Muscle of back (tissue), 13 donors: ENCODE measurements at places on chromosomes 2 and 18. TPM values are rescaled to one million over a fixed set of nuclear protein-coding genes. Genes with fewer than 3 reads are reported as not detected.

GRCh38 chr2:62265106-62265505 lies 69.2 kb downstream of the B3GNT2 start:
- DNase-seq = no peak

DNA sequence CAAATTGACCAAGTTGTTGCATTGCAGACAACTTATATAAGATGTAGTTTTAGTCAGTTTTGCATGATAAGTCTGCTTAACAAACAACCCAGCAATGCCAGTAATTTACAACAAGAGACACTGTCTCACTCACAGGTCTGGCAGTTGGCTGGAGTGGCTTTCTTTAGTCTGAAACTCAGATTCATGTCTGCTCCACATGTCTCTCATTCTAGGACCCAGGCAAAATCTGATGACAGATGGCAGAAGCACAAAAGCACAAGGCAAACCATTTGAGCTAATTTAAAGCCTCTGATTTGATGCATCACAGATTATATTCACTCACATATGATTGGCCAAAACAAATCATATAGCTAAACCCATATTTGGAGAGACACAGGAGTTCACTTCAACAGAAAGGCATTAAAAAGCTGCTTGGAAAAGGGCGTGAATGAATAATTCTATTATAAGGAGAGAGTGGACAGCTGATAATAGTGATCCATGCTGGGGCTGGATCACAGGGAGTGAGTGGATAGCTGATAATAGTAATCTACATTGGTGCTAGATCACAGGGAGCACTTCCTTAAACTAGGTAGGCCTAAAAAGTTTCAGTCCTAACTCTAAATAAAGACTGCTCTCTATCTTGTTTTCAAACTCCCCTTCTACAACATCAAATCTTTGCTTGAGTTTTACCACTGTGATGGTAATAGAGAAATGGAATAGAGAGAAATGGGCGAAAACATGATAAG lies 593.2 kb upstream of the ZNF804A start:
- no peak for DNase-seq

DNA sequence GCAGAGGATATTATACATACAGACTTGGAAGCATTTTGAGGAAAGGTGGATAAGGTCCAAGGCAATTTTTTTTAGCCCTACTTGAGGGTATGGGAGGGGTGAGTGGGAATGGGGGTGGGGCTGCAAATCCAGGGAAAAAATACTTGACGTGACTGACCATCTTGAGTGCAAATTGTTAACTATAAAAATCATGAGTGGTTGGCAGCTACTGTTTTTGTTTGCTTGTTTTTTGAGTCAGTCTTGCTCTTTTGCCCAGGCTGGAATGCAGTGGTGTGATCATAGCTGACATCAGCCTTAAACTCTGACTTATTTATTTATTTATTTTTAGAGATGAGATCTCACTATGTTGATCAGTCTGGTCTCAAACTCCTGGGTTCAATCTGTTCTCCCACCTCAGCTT lies 458.8 kb downstream of the PIK3C3 start:
- DNase-seq = no peak

DNA sequence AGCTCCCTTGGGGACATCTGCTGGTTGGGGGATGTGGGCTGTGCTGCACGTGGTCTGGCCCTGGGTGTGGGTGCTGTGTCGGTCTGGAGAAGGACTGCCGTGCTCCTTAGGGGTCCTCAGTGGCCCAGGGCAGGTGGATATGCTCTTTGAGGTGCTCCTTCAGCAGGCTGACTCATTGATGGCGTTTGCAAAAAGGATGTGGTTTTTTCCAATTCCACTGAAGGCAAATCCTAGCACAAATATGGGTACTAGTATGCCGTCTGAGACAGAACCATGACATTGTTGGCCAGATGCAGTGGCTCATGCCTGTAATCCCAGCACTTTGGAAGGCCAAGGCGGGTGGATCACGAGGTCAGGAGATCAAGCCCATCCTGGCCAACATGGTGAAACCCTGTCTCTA lies 3.3 kb downstream of the PPP1R7 start:
- no peak for DNase-seq

- DNase-seq = no peak
These were observed 239.0 kb upstream of the MMADHC start for GRCh38 chr2:149826471-149827125.

GRCh38 chr2:85674417-85674816 lies 6.4 kb upstream of the SFTPB start:
- DNase-seq = no peak

DRC1 gene
- polyA plus RNA-seq = 0.10 TPM

- DNase-seq = no peak
These were observed 173.6 kb downstream of the ANKRD30B start for GRCh38 chr18:14921547-14921946.

HOXD11 gene
- polyA plus RNA-seq = not detected

GYPC gene
- 84.8 TPM for polyA plus RNA-seq

ELOA2 gene
- polyA plus RNA-seq = not detected

RAB27B gene
- polyA plus RNA-seq = 1.4 TPM

DNA sequence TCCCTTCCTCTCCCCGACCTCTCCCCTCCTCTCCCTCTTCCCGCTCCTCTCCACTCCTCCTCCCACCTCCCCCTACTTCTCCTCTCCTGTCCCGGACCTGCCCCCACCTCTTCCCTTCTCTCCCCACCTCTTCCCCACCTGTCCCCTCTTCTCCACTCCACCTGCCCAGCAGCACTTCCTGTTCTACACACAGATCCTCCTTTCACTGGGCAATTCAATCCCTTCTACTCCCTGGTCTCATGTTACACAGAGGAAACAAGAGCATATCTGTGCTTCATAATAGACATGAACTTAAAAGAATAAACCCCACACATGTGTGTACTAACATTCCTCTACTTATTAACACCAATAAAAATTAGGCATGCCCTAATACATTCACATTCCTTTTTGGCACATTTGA lies 34.8 kb downstream of the TIMM21 start:
- DNase-seq = no peak

DNA sequence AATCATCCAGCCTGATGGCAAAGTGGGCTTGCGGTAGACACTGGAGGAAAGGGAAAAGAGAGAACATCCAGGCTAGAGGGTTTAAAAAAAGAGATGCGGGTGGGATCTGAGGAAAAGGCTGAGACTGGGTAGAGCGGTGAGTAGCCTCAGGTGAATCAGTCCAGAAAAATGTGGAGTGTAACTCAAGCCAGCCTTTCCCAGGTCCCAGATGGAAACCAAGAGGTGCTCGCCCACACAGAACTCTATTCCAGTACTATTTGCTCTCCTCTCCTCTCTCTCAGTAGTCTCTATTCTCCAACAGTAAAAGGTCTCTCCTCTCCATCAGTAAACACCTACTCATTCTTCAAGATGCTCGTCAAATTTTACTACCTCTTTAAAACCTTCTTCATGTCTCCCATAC lies 38.3 kb upstream of the NRP2 start:
- DNase-seq = no peak

COPS8 gene
- polyA plus RNA-seq = 56.4 TPM
